ENCODE measurements at places on chromosomes 13 and 19.
A peak's percentile ranks its signal among the peaks of the same experiment; 100 is the strongest.

DNA sequence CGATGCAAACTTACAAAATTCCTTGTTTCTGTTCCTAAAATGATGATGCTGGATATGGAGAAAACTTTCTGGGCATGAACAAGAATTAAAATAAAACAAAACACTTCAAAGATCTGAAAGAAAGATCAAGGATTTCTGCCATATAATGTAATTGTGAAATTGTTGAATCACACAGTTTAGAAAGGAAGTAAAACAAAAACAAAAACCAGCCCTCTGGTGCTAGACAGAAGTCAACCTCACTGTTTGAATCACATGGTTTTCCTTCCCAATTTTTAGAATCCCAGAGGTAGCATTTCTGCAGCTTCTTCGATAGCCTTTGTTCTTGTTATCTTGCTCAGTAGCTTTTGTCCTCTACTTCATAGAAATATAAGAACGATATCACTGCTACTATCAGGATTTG lies 118.2 kb upstream of the ARGLU1 start:
- DNase-seq = no peak

DNA sequence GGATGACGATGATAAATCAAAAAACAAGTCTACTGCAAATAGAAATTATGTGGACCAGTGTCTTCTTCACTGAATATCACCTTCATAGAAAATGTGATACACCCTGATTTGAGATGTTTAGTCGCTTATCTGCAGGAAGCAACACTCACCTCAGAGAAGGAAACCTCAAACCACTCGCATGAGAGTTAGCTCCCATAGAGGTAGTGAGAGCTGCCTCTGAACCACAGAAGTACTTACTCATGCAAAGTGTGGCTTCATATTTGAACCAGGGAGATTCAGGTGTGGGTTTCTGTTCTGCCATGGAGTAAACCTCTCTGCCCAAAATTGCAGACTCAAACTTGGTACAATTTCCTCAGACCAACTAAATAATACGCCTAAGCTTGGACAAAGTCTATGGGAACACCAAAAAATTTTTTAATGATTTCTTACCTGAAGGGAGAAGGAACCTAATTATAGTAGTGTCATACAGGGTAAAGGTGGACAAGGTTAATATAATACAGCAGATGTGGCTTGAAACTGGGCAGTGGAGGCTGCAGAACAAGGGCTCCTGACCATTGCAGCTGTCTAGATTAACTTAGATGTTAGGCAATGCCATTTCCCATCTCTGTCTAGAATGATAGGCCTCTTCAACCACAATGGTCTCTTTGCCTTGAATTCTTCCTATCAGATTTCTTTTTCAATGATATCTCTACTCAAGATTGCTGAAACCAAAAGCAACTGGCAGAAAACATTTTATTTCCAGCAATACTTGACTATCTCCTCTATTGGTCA lies 29.6 kb upstream of the RCBTB2 start:
- peak; percentile 5 for DNase-seq

DNA sequence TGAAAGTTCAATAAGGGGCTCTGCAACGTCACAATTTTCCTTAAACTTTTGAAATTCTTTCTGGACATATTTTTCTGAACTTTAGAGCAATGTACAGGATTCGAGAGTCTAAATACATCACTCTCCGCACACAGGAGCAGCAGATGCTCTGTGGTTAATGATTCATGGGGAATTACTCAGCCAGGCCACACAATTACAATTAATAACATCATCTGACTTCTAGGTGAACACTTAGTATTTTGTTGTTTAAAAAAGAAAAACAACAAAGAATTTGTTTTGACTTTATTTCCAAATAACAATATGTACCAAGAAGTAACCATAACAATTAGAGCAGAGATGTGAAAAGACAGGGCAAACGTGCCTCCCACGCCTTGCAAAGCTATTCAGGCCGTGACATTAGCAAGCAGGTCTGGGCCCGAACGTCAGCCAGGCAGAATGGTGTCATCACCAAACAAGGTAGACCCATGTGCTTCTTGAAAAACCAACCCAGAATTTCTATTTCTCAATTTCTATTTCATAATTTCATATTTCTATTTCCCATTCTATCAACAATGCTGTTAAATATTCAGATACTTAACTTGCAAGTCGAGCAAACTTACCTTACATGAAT lies 236.3 kb downstream of the COL4A1 start:
- DNase-seq = no peak

GRCh38 chr13:108987944-108988343 lies 358.5 kb downstream of the MYO16 start:
- DNase-seq = no peak

GRCh38 chr19:16320987-16321386 lies 3.6 kb upstream of the KLF2 start:
- peak; percentile 74 for DNase-seq

Measured in RCC 7860 (cell line).